Activated T-cell treated with anti-CD3 and anti-CD28 coated beads, Interleukin-2, amount 50 U/mL, for 72 hours (primary cell): ENCODE measurements at places on chromosomes 3 and 15. TPM values are rescaled to one million over a fixed set of nuclear protein-coding genes. Genes with fewer than 3 reads are reported as not detected.

Gene BTLA
- 21.3 TPM for total RNA-seq

Gene ARGFX
- total RNA-seq = not detected

Gene WDR5B
- total RNA-seq = 3.6 TPM

Gene ACKR2
- total RNA-seq = 1.1 TPM

Gene DLEC1
- total RNA-seq = 0.43 TPM

DNA sequence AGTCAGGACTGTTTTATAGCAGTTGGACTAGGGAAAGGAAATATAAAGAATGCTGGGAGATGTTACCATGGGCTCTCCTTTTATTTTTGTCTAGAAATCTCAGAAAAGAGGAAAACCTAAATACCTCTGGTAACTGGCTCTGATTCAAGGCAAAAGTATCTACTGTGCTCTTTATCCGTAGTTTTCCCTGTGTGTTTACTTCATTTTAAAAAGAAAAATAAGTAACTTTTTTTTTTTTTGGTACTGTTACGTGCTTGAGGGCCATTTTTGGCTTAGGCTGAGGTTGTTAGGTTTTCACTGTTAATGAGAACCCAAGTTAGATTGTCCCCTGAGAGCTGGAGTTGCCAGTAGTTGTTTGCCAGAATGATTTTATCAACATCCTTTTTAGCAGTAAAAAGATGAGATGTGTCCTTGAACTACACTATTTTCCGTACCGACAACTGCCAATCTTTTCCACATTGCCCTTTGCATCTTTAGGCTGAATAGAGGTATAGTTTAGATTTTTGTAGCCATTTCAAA lies 35.8 kb downstream of the IQGAP1 start:
- no peaks in the 10 kb centered on the region for H3K27me3 ChIP-seq
- H3K36me3 ChIP-seq = peaks cover 11% of the 10 kb centered on the region
- peak overlapping the region; percentile 14 for H3K27ac ChIP-seq
- peak overlapping the region; percentile 12 for H3K4me3 ChIP-seq
- DNase-seq = no peak

- H3K27ac ChIP-seq = no peak overlapping the region
- H3K4me3 ChIP-seq = no peak overlapping the region
- DNase-seq = no peak
- no peaks in the 10 kb centered on the region for H3K36me3 ChIP-seq
Observed at GRCh38 chr3:178743297-178743696, 207.1 kb downstream of the KCNMB2 start.

- H3K4me3 ChIP-seq = no peak overlapping the region
- no peak overlapping the region for H3K27ac ChIP-seq
- H3K36me3 ChIP-seq = no peaks in the 10 kb centered on the region
- no peaks in the 10 kb centered on the region for H3K27me3 ChIP-seq
- no peaks in the 10 kb centered on the region for H3K4me1 ChIP-seq
Observed at GRCh38 chr15:78989701-78990240, 44.9 kb upstream of the CTSH start.

DNA sequence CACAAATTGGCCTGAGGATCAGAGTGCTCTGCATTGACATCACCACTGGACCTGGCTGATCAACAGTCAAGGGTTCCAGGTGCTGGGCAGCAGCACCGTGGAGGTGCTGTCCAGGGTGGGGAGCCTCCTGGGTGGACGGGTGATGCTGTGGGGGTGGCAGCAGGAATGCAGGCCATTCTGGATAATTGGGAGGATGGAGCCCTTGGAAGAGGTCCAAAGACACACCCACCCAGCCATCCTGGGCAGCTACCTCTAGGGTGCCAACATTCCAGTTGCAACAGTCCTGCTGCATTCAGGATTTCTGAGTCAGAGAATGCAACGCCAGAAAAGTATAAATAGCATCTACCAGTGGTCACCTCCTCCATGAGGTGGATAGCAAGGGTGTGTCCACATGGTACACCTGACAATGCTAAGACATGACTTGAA lies 26.8 kb downstream of the STARD5 start:
- peaks cover 96% of the 10 kb centered on the region for H3K4me1 ChIP-seq
- no peaks in the 10 kb centered on the region for H3K27me3 ChIP-seq
